ENCODE measurements at places on chromosomes 3 and 15.

DNA sequence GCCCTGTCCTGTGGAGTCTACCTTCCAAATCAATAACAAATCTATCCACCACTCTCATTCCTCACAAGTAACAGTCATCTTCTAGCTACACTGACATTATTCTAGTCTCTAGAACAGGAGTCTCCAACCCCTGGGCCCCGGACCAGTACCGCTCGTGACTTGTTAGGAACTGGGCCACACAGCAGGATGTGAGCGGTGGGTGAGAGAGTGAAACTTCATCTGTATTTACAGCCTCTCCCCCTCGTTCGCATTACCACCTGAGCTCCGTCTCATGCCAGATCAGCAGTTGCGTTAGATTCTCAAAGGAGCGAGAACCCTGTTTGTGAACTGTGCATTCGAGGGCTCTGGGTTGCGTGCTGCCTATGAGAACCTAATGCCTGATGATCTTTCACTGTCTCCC, 31.9 kb downstream of the ROBO2 start:
- no peak for DNase-seq

- no peak for DNase-seq
Observed at GRCh38 chr15:42159381-42160015, 3.1 kb upstream of the PLA2G4F start.

DNA sequence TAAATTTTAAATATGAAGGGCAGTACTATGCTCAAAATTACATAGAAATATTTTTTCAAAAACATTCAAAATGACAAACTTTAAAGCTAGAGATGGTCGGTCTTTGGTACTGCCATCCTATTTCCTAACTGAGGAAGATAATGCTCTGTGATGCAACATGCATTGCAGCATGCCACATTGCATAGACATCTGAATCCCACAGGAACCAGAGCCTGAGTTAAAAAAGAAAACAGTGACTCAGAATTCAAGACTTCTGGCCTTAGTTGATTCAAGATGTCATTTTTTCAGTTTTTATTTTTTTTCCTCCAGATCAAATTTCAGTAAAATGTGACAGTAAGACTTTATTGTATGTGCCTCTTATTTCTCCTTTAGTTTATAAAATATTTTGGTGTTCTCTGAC, 33.1 kb downstream of the TP63 start:
- DNase-seq = no peak

DNA sequence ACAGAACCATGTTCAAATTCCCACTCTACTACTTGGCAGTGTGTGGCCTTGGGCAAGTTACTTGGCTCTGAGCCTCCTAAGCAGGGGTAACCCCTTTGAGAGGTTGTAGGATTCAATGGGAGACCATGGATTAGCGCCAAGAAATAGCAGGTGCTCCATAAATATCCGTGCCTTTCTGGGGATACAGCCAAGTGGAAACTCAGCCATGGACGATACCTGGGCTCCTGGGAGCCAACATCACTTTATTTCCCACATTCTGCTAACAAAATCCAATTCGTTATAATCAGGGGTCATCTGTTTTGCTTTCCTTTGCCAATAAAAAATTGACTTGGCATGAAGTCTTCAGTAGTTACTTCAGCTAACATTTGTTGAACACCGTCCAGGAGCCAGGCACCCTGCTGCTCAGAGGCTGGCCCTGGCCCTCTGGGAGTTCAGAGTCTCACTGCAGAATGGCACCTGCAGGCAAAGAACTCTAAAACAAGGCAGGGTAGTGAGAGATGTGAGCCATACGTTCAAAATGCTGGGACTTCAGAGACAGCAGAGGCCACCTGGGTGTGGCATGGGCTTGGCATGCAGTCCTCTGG, 42.3 kb downstream of the ZDHHC19 start:
- DNase-seq = no peak

GRCh38 chr3:125353128-125353527, 22.0 kb downstream of the ZNF148 start:
- DNase-seq = no peak

GRCh38 chr3:172824229-172824628, 73.7 kb downstream of the ECT2 start:
- no peak for DNase-seq

GRCh38 chr15:50953302-50953701, 44.8 kb downstream of the AP4E1 start:
- no peak for DNase-seq

DNA sequence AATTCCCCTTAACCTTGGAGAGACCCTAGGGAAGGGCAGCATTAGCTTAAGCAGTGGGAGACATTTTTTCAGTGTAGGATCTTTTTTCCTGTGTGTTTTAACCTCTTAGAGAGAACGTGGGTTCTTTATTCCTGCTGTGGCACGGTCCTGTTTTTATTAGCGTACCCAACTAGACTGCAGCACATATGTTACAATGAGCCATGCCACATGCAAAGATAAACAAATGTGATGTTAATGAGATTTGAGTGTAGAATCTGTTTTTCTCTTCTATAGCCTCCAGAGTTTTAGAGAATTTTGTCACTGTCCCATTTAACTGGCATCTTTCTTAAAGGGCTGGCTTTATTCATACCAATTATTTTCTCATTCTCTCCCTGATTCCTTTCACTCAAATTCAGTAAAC, 347.5 kb downstream of the CNTN4 start:
- no peak for DNase-seq

DNA sequence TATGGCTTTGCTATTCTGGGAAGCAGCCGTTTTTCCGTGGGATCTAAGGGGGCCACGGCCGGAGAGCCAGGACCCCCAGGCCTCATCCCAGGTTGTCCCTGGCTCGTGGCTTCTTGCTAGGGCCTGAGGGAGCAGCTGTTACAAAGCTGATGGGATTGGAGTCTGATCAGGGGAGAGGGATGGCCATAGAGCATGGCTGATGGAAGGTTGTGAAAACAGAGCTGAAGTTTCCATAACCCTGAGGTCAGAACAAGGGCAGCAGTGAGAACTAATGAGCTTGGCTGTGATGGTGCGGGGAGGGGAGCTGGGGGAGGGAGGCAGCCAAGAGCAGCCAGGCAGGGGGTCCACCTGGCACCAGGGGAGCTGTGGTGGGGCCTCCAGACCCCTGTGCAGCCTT, 63.0 kb downstream of the LINGO1 start:
- DNase-seq = no peak

GRCh38 chr3:193982258-193982659, 153.7 kb upstream of the HES1 start:
- DNase-seq = no peak

- DNase-seq = no peak
Observed at GRCh38 chr3:58317811-58318210, 11.5 kb downstream of the HTD2 start.

GRCh38 chr15:85879334-85880163, 84.8 kb upstream of the KLHL25 start:
- DNase-seq = no peak

GRCh38 chr3:74510261-74510818, 104.1 kb downstream of the CNTN3 start:
- DNase-seq = no peak

DNA sequence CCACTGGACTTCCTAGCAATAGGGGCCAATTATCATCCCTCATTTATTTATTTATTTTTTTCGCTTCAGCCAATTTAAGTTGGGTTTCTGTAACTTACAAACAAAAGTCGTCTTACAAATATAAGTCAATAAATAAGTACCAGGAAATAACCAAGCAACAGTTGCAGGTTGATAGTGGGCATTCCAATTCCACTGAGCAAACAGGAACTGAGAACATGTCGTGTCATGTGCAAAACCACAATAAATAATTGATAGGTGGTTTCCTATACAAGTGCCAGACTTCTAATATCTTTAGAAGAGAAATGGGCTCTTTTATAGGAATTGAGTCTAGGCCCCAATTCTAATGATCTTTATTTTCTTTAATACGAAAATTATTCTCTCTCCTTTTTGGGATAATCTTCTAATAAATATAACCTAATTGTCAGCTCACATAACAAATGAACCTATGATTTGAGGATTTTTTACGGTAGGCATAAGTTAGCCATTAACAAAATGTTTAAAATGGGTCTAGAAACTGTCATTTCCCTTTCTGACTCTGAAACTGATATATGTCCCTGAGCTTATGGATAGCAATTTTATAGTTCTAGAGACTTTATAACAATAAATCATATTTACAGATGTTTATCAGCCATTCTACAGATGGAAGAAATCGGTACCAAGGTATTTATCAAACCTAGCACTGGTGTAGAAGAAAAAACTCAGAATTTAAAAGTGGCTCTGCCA, 571.8 kb downstream of the FOXP1 start:
- DNase-seq = no peak

GRCh38 chr3:4898454-4899313, 80.6 kb upstream of the BHLHE40 start:
- no peak for DNase-seq

GRCh38 chr3:54836871-54837270, 91.0 kb downstream of the LRTM1 start:
- DNase-seq = no peak

DNA sequence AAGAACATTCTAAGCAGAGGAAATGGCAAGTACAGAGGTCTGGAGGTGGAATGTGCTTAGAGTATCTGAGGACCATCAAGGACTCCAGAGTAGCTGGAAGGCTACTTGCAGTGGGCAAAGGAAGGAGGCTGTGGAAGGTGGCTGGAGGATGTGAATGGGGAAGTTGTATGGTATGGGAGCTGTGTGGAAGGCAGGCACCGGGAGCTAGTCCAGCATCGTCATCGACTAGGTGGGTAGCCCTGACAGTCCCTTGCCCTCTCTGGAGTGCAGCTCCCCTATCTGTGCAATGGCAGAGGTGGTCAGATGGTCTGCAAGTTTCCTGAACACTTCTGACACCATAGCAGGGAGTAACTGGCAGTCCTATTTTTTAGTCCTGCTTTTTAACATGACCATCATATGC, 19.3 kb downstream of the CCDC13 start:
- no peak for DNase-seq

DNA sequence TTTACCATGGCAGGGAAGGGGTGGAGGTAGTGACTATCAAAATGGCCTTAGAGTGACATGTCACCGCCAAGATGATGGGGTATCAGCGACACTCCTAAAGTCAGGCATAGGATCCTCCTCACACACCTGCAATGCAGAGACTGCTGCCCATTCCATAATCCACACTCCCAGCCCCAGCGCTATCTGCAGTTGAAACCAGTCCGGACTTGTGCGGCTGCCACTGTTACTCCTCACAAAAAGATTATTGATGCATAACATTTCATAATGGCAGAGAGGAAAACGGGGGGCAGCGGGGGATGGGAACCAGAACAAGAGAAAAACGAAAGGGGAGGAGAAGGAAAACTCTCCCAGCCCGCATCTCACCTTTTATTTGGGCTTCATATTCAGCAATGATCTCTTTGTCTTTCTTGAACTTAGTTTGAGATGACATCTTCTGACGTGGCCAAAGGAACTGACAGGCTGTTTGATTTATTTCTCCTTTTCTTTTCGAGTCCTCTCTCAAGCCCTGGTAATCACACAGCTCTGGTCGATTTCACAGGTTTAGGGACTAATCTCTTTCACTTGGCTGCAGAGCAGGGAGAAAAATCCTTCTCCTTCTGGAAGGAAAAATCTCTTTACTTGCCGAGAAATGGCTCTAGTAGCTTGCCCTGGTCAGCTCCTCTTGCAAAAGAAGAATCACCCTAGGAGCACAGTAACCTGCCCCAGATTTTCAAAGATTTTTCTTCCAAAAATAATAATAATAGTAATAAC, 749 bp downstream of the SRGAP3 start:
- DNase-seq = no peak

DNA sequence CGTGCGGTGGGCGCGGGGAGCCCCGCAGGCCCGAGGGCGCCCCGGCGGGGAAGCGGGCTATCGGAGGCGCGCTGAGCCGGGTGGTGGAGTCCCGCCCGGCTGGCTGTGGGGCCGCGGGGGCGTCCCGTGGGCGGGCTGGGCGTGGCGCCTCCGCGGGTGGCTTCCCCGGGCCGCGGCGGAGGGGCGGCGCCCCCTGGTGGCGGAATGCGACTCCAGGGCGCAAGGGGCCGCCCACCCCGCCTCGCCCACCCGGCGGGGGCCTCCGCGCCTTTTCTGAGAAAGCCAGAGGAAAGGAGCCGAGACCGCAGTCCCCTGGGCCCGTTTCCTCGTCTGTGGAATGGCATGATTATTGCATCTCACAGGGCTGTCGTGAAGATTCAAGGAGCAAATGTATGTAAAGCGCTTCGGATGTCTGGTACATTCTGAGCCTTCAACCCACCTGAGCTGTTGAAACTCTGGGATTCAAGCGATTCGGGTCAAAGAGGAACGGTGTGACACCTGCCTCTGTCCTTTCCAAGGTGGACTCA, 31.9 kb upstream of the RAB6B start:
- DNase-seq = peak; percentile 58

- DNase-seq = no peak
Observed at GRCh38 chr3:16101295-16102186, 72.9 kb upstream of the GALNT15 start.

GRCh38 chr15:38247336-38247735, 5.3 kb upstream of the SPRED1 start:
- DNase-seq = no peak

GRCh38 chr15:88838667-88839066, 35.4 kb downstream of the ACAN start:
- DNase-seq = no peak

- DNase-seq = no peak
Observed at GRCh38 chr3:103512595-103512994, 1077.8 kb downstream of the ZPLD1 start.

GRCh38 chr3:128548426-128549282, 55.7 kb upstream of the GATA2 start:
- DNase-seq = no peak

DNA sequence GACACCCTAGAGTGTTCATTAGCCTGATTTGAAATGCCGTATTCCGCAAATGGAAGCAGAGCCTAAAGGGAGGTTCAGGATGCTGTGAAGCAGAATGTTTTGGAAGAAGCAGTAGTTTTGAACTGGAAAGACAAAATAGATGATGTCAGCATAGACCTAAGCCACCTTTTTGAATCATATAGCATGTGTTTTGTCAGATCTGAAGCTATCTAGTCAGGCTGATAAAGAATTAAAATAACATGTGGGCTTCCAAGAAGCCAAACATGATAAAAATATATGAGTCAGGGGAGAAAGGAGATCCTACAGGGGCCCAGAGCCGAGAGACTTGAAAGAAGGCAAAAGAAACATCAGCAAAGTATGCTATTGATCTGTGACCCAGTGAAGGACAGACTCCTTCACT, 47.2 kb upstream of the RASA2 start:
- no peak for DNase-seq

GRCh38 chr3:38542401-38543298, 46.5 kb downstream of the EXOG start:
- DNase-seq = no peak

DNA sequence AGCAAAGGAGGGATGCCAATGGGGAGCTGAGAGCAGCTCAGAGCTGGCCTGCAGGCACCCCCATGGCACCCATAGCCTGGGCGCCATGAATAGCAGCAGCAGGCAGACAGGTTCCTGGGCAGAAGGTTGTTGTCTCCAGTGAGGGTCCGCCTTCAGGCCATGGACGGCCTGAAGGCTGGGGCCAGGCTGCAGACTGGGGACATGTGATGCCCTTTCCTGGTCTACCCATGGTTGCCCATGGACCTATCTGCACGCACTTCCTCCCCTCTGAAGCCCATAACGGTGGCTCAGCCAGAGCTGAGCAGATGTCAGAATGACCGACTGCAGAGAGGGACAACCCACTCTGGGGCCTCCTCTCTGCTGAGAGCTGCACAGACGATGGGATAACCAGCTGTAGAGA, 256.8 kb downstream of the PLOD2 start:
- DNase-seq = no peak

All from T-helper 1 cell (primary cell).